ENCODE measurements at places on chromosomes 2 and 18.

- no peak for DNase-seq
Measured at GRCh38 chr2:150470435-150470834, 17.0 kb downstream of the RND3 start.

DNA sequence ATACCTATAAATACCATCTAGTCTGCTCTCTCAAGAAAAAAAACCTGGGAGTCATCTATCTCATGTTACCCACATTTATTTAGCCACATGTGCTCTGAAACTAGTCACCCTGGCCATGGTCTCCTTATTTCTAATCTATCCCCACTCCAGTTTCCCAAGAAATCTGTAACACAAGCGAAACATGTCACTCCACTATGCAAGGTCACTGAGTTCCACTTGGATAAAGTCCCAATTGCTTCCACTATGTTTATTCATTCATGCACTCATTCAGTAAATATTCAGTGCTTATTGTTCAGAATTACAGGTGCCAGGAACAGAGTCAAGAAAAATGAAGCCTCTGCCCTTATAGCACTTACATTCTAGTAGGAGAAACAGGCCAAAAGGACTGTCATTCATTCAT lies 369.4 kb upstream of the CYRIA start:
- no peak for DNase-seq

DNA sequence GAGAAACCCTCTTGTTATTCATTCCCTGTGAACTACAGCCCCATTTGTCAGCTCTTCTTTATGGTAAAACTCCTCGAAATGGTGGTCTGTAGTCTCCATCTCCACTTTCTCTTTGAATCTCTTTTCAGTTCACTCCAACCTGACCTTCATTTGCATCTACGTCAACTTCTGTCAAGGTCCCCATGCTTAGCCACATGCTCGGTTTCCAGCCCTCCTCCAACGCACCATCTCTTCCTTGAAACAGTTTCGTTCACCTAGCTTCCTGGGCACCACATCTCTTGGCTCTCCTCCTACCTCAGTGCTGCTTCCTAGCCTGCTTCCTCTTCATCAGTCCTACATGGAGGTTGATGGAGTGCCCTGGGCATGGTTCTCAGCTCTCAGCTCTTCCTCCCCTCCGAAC lies 81.1 kb upstream of the AFF3 start:
- DNase-seq: no peak

DNA sequence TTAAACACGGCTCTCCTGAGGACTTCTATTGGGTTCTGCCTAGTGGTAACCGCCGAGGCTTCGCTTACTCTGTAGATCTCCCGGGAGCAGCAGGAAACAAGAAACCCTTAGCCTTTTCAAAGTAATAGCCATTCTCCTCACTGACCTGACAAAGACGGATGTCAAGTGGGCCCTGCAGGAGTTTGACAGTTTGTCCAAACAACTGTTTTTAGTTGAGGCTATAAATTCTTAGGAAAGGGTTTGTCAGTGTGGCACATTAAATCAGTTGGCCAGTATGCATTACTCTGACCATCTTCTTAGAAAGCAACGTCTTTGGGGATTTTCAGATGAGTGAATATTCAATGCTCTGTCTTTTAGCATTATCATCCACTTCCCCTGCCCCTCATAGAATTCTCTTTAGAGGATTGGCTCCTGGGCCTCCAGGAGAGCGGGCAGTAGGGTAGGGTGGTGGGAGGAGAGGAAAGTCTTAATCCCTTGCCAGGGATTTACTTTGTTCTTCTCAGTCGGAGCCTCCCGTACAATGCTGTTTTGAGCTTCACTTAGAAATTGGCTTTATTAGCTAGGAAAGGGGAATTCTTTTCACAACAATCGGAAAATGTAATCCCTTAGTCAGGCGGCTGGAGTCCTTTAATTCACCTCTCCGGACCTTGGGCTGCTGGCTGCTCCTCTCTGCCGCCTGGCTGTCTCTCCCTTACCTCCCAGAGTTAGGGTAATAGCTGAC lies 13.3 kb upstream of the C18orf32 start:
- DNase-seq: no peak

DNA sequence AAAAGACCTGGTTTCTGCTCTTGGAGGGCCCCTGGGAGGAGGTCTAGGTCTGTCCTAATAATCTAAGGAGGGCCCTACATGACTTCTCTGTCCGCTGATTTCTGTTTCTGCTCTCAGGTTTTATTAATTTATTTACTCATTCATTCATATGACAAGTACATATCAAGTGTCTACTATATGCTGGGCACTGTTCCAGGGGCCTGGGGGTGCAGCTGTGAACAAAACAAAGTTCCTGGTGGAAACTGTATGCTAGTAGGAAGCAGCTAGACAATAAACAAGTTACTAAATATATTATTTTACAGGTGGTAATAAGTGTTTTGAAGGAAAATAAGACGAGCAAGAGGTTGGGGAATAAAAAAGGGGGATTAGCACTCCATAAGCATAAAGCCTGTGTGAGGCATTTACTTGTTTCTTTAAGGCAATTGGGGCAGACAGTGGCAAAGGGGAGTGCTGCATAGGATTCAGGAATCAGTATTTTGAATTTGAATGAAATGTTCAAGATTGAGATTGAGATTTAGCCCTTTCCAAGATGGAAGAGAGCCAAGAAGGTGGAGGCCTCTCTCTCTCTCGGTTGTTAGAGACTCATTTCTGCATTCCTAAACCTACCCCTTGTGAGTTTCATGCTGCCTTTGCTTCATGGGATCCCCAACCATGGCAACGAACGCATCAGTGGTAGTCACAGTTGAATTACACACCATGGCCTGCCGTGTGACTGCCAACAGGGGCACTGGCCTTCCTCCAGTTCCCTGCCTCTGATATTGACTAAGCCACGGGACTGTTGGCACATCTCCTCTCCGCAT lies 28.3 kb downstream of the DRC1 start:
- DNase-seq: no peak

DNA sequence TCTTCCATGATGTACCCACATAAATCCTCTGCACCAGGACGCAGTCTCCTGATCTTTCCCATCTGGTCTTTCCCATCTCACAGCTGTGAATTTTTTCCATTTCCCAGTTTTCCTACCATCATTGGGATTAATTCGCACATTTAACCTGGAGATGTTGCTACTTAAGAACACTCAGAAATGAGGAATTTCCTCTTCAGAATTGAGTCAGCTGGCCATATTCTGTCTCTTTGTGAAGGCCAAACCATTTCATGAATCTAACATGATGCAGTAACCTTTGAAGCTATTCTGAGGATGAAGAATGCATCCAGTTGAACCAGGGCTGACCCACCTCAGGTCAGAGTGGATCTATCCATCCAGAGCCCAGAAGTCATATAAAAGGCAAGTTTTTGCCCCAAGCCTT lies 326.8 kb downstream of the SETBP1 start:
- DNase-seq: no peak

GRCh38 chr2:215149894-215150293 lies 11.5 kb upstream of the ABCA12 start:
- no peak for DNase-seq
